Memory B cell (primary cell): ENCODE measurements at places on chromosomes 1 and 21.

DNA sequence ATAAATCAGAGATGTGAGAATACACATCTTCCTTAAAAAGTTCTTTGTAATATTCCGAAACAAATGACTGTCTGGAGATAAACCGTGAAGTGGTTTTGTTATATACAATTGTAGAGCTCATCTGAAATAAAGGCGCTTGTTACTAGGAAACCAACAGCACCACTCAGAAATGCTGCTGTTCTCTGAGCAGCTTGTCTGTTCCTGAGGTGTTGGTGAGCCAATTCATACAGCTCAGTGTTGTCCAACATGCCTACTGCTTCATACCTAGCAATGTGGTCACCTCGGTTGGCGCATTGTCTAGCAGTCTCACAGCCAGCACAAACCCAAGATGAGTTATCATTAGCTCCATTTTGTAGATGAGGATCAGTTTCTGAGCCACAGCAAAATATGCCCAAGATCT is 44.4 kb downstream of the GFI1 start:
- no peaks in the 10 kb centered on the region for H3K27me3 ChIP-seq
- DNase-seq, result no peak
- no peaks in the 10 kb centered on the region for H3K4me1 ChIP-seq
- H3K4me3 ChIP-seq, result no peak overlapping the region
- no peak overlapping the region for H3K27ac ChIP-seq

GRCh38 chr1:22932803-22933470 is 39.7 kb downstream of the LACTBL1 start:
- H3K27me3 ChIP-seq, result peaks cover 9% of the 10 kb centered on the region
- no peaks in the 10 kb centered on the region for H3K4me1 ChIP-seq
- H3K36me3 ChIP-seq, result no peaks in the 10 kb centered on the region
- no peak for DNase-seq
- H3K4me3 ChIP-seq, result no peak overlapping the region

DNA sequence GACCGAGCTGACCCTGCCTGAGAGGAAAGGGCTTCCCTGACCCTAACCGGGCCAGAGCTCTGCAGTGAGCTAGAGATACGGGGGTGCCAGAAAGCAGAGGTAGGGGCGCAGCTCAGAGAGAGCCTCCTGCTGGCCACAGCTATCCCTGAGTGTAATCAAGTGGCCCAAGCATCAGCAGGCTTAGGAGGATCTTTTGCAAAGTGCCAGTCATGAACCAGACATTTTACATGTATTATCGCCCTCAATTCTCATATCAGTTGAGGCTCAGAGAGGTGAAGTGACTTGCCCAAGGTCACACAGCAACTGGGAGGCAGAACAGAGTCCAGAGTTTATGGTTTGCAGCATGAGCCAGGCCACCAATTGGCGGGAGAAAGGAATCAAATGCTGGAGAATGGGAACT is 7.0 kb upstream of the ID3 start:
- peaks cover 41% of the 10 kb centered on the region for H3K4me1 ChIP-seq
- DNase-seq, result no peak
- H3K4me3 ChIP-seq, result peak overlapping the region; percentile 41
- H3K36me3 ChIP-seq, result peaks cover 2% of the 10 kb centered on the region

DNA sequence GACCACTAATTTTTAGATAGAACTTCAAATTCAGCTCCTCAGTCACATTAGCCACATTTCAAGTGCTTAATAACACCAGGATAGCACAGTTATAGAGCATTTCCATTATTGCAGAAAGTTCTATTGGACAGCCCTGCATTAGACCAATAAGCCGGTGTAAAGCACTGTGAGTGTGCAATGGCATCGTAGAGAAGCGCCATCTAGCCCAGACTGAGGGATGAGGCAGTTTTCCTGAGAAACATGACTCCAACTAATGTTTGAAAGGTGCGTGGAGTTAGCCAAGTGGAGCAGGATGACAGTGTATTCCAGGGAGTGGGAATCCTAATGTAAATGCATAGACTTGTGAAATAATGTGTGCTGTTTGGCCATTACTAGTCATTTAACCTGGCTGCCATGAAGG is 7.7 kb downstream of the RPE65 start:
- H3K4me3 ChIP-seq, result no peak overlapping the region
- H3K27ac ChIP-seq, result no peak overlapping the region
- no peak for DNase-seq
- no peaks in the 10 kb centered on the region for H3K36me3 ChIP-seq

- H3K36me3 ChIP-seq, result no peaks in the 10 kb centered on the region
- H3K27ac ChIP-seq, result no peak within 1 kb of the TSS
- peaks cover 16% of the 10 kb centered on the region for H3K27me3 ChIP-seq
- peak within 1 kb of the TSS; percentile 77 for H3K4me3 ChIP-seq
These were observed at the start of gene FAM131C for GRCh38 chr1:16073490-16074119. TSS of gene FAM131C (minus strand) at chr1:16073651. CDS start at chr1:16073442, 209 bp downstream.

DNA sequence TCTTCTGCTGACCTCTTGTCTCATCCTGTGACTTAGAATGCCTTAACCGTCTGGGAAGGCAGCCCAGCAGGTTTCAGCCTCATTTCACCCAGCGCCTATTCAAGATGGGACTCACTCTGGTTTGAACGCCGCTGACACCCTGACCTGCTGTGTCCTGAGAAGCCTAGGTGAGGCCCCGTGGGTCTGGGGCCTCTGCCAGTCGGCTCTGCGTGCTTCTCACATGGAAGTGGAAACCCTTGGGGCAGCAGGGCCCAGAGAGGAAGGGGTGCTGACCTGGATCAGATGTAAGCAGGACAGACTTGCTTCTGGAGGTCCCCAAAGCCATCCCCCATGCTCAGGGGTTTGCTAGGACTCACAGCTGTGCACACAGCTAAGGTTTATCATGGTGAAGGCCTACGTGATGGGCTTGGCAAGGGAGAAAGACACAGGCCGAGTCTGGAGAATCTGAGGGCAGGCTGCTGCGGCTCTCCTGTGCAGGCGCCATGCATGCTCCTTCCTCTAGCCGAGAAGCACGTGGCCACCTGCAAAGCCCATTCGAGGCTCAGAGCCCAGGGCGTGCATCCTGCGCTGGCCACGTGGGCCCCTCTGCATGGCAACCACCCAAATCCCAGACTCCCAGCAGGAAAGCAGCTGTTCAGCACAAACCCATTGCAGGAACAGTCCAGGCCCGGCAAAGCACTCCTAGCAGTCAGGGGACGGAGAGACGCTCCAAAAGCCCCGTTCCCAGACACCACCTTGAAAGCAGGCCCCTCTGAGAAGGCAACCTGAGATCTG is 3.8 kb downstream of the TRPM2 start:
- DNase-seq, result no peak
- H3K4me3 ChIP-seq, result no peak overlapping the region
- peaks cover 34% of the 10 kb centered on the region for H3K4me1 ChIP-seq
- H3K27me3 ChIP-seq, result no peaks in the 10 kb centered on the region

DNA sequence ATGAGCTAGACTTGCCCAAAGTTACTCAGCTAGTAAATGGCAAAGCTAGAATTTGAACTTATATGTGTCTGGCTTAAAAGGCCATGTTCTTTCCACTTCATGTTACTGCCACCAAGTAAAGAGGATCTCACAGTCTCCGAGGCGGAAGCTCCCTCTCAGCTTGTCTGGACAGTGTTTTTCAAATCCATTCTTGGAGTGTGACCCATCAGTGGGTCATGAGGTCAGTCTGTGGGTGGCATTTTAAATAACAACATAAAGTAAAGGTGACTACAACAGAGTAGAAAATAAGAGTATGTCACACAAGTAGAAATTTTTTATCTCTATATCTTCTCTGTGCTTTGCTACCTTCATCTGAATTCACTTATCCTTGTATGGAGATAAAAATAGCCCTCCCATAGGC is 3.2 kb upstream of the HMGB4 start:
- no peaks in the 10 kb centered on the region for H3K36me3 ChIP-seq
- no peak overlapping the region for H3K4me3 ChIP-seq
- DNase-seq, result no peak
- H3K27me3 ChIP-seq, result peaks cover 22% of the 10 kb centered on the region
- H3K4me1 ChIP-seq, result no peaks in the 10 kb centered on the region

GRCh38 chr1:150521196-150521968 is 5.8 kb downstream of the FALEC start:
- DNase-seq, result no peak
- H3K4me1 ChIP-seq, result peaks cover 11% of the 10 kb centered on the region
- H3K36me3 ChIP-seq, result no peaks in the 10 kb centered on the region
- H3K4me3 ChIP-seq, result no peak overlapping the region
- no peaks in the 10 kb centered on the region for H3K27me3 ChIP-seq

- H3K27ac ChIP-seq, result no peak overlapping the region
- DNase-seq, result peak; percentile 80
- no peaks in the 10 kb centered on the region for H3K36me3 ChIP-seq
- H3K4me3 ChIP-seq, result peak overlapping the region; percentile 88
- peaks cover 12% of the 10 kb centered on the region for H3K4me1 ChIP-seq
- H3K27me3 ChIP-seq, result peaks cover 3% of the 10 kb centered on the region
These were observed 12.9 kb upstream of the PHLDA3 start for GRCh38 chr1:201481761-201482493.

- peaks cover 9% of the 10 kb centered on the region for H3K36me3 ChIP-seq
- H3K27ac ChIP-seq, result no peak overlapping the region
- DNase-seq, result no peak
- no peak overlapping the region for H3K4me3 ChIP-seq
These were observed 16.7 kb upstream of the MAGOH start for GRCh38 chr1:53255031-53255430.

GRCh38 chr1:211933946-211934714 is 101.2 kb downstream of the INTS7 start:
- no peak overlapping the region for H3K27ac ChIP-seq
- H3K4me1 ChIP-seq, result peaks cover 23% of the 10 kb centered on the region
- DNase-seq, result no peak
- no peaks in the 10 kb centered on the region for H3K27me3 ChIP-seq

GRCh38 chr21:26679284-26679683 is 106.2 kb upstream of the CYYR1 start:
- no peak overlapping the region for H3K27ac ChIP-seq
- H3K4me3 ChIP-seq, result no peak overlapping the region
- DNase-seq, result no peak
- peaks cover 3% of the 10 kb centered on the region for H3K27me3 ChIP-seq
- H3K4me1 ChIP-seq, result no peaks in the 10 kb centered on the region

DNA sequence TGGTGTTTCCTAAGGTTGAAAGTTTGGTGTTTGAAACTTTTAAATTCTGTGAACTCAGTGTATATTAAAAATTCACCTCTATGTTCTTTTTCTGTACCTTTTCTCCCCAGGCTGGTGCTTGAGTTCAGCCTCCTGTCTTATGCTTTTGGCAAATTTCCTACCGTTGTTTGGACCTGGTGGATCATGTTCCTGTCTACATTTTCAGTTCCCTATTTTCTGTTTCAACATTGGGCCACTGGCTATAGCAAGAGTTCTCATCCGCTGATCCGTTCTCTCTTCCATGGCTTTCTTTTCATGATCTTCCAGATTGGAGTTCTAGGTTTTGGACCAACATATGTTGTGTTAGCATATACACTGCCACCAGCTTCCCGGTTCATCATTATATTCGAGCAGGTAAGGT is 24.9 kb upstream of the AXDND1 start:
- no peaks in the 10 kb centered on the region for H3K27me3 ChIP-seq
- H3K36me3 ChIP-seq, result peaks cover 29% of the 10 kb centered on the region
- peak overlapping the region; percentile 16 for H3K4me3 ChIP-seq
- no peak for DNase-seq
- H3K27ac ChIP-seq, result no peak overlapping the region

- peaks cover 13% of the 10 kb centered on the region for H3K4me1 ChIP-seq
- peaks cover 4% of the 10 kb centered on the region for H3K36me3 ChIP-seq
- DNase-seq, result no peak
- no peaks in the 10 kb centered on the region for H3K27me3 ChIP-seq
These were observed 455 bp downstream of the BSDC1 start for GRCh38 chr1:32393832-32394140.

- H3K4me1 ChIP-seq, result peaks cover 10% of the 10 kb centered on the region
- no peaks in the 10 kb centered on the region for H3K36me3 ChIP-seq
- DNase-seq, result no peak
These were observed 2.0 kb downstream of the PLXNA2 start for GRCh38 chr1:208242146-208242545.

DNA sequence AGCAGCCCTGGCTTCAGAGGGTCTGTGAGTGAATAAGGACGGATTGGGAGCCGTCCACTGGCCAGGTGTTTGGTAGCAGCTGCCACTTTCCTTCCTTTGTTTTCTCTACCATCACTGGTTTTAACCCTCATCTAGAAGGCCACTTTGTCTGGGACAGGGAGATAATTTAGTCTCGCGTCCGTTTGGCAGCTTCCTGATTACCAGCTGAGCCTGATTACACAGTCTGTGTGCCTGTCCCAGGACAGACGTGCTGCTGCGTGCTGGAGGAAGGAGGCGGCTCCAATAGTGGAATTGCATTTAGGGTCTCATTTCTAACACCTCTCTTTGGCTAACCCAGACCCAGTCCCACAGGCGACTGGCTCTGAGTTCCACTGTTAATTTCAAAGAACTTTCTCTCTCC is 24.6 kb upstream of the CASQ2 start:
- no peak for DNase-seq
- no peak overlapping the region for H3K27ac ChIP-seq
- no peaks in the 10 kb centered on the region for H3K36me3 ChIP-seq
- no peak overlapping the region for H3K4me3 ChIP-seq
- H3K4me1 ChIP-seq, result no peaks in the 10 kb centered on the region
- H3K27me3 ChIP-seq, result peaks cover 13% of the 10 kb centered on the region
